ENCODE measurements at places on chromosomes 16 and 17. TPM values are rescaled to one million over a fixed set of nuclear protein-coding genes. Genes with fewer than 3 reads are reported as not detected.

SLC6A2 gene
- polyA plus RNA-seq = 0.08 TPM

C17orf50 gene
- 0.26 TPM for polyA plus RNA-seq

BCAS3 gene
- 30.9 TPM for polyA plus RNA-seq

GRCh38 chr16:87374313-87374712 is 9.3 kb downstream of the FBXO31 start:
- no peak for DNase-seq

DNA sequence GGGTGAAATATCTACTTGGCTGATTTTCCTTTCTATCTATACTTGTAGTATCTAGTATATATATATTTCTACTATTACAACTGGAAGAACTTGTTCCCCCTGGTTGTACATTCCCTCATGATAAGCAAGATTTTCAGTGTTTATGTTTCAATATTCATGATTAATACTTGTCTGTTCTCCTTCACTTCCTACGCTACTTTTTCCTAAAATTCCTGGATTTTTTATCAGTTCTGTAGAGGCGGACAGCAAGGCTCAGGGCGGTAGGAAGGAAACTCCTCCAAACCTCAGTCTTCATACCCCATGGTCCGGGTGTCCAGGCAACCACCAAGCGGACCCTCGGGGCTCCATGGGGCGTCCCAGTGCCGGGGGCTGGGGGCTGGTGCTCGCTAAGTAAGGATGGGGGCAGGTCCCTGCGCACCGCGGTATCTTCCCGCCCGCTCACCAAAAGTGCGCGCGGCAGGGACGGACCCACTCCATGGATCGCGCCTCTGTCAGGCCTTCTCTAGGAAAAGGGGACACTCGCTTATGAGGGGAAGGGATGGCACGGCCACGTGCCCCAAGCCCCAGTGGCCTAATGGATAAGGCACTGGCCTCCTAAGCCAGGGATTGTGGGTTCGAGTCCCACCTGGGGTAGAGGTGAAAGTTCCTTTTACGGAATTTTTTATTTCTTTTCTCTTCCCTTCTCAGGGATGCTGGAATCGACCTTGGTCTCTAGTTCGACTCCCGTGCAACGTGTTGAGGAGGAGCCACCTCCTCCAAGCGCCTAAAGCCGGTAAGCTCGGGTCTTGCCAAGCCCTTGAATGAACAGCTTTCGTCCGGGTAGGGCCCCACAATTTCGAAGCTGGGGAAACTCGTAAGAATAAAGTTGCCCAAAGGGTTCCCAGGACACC is 13.2 kb downstream of the ATP5PD start:
- DNase-seq = peak; percentile 92

- no peak for DNase-seq
Measured at GRCh38 chr17:53039981-53040380, 782.7 kb upstream of the KIF2B start.

DNA sequence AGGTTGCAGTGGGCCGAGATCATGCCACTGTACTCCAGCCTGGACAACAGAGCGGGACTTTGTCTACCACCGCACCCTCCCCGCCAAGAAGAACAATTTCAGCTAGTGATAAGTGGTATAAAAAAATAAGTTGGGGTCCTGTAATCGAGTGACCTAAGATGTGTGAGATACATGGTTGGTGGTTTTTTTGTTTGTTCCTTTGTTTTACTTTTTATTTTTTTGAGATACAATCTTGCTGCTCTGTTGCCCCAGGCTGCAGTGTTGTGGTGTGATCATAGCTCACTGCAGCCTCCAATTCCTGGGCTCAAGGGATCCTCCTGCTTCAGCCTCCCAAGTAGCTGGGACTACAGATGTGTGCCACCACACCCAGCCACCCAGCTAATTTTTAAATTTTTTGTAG is 58.7 kb downstream of the PITPNC1 start:
- no peak for DNase-seq

Measured in renal cortex interstitium (tissue), 15 donors.